ENCODE measurements at places on chromosomes 2 and 18. TPM values are rescaled to one million over a fixed set of nuclear protein-coding genes. Genes with fewer than 3 reads are reported as not detected.
A peak's percentile ranks its signal among the peaks of the same experiment; 100 is the strongest.

- peaks cover 19% of the 10 kb centered on the region for H3K4me1 ChIP-seq
- H3K36me3 ChIP-seq = peaks cover 7% of the 10 kb centered on the region
- H3K4me3 ChIP-seq = no peak overlapping the region
- H3K27ac ChIP-seq = no peak overlapping the region
- DNase-seq = no peak
These were observed 85.9 kb upstream of the RFX8 start for GRCh38 chr2:101560780-101561315.

- H3K27me3 ChIP-seq = peaks cover 4% of the 10 kb centered on the region
- H3K27ac ChIP-seq = peak overlapping the region; percentile 91
- peaks cover 21% of the 10 kb centered on the region for H3K4me1 ChIP-seq
- no peaks in the 10 kb centered on the region for H3K36me3 ChIP-seq
- peak; percentile 62 for DNase-seq
These were observed 10.4 kb downstream of the COLEC11 start for GRCh38 chr2:3604991-3605961.

- DNase-seq = no peak
- H3K27me3 ChIP-seq = no peaks in the 10 kb centered on the region
- peaks cover 5% of the 10 kb centered on the region for H3K36me3 ChIP-seq
- H3K4me3 ChIP-seq = no peak overlapping the region
- no peak overlapping the region for H3K27ac ChIP-seq
These were observed 8.7 kb downstream of the CAPG start for GRCh38 chr2:85401464-85401805.

DNA sequence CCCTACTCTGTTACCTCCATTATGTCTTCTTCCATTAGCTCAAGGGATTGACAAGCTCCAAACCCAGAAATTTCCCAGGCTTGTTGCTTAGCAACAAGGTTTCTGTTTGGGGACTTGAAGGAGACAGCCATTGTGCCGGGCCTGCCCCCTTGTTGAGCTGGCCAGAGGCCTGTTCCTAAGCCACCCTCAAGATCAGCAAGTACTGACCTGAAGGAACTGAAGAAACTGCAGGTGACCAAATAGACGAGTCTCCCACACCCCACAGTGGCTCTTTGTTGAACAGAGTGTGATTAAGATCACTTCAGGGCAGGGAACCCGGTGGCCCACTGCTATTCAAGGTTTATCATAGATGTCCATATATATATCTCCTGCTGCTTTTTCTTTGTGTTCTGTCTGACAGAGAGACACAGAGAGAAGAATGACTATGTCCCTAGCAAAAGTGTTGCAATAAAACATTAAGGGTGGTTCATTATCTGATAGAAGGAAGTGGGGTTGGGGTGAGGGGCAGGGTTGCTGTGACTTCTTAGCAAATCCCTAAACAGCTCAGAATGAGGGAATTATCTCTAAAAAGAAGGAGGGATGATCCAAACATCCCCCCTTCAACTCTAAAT, 69.2 kb downstream of the RNF144A start:
- H3K27me3 ChIP-seq = no peaks in the 10 kb centered on the region
- H3K4me3 ChIP-seq = no peak overlapping the region
- H3K4me1 ChIP-seq = peaks cover 21% of the 10 kb centered on the region

- DNase-seq = peak; percentile 44
- H3K4me3 ChIP-seq = peak overlapping the region; percentile 98
- H3K27me3 ChIP-seq = no peaks in the 10 kb centered on the region
- peaks cover 39% of the 10 kb centered on the region for H3K36me3 ChIP-seq
These were observed 781 bp upstream of the SLC5A6 start for GRCh38 chr2:27212626-27213471.

The CLIP4 gene
- 18.7 TPM for total RNA-seq

The SKOR2 gene
- total RNA-seq = not detected

The PRKD3 gene
- 41.7 TPM for total RNA-seq

All from activated naive CD8-positive, alpha-beta T cell treated with anti-CD3 and anti-CD28 coated beads for 36 hours (primary cell).